ENCODE measurements at places on chromosomes 2 and 18. TPM values are rescaled to one million over a fixed set of nuclear protein-coding genes. Genes with fewer than 3 reads are reported as not detected.

The SCN2A gene
- 0.20 TPM for total RNA-seq

The CELF4 gene
- not detected for total RNA-seq

The AKAIN1 gene
- total RNA-seq: not detected

DNA sequence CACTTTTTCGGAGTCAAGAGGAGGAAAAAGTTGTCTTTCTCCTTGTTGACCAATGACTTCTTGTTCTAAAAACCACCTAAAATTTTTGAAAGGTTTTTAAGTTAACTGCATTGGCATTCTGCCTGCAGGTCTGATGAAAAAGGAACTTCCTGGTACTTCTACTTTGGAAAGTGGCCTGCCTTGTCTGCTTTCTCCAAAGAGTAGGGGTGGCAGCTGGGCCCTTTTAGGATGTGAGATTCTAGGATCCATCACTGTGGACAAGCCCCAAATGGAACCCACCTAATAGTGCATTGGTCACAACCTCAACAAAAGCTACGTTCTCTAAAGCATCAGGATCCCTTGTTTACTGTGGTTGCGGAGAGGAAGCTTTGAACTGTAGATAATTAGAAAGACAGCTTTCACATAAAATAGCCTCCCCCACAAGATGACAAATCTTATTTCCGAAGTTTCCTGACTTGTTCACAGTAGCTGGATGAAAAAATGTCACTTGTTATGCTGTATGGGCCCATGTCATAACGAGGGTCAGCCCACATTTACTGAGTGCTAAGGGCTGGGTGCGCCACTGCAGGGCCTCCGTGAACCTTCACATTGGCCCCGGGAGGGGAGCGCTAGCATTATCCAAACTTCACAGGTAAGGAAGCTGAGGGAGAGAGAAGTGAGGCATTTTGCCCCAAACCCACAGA, 17.4 kb downstream of the ASPRV1 start:
- no peak for DNase-seq
- H3K27me3 ChIP-seq: no peaks in the 10 kb centered on the region
- H3K4me3 ChIP-seq: no peak overlapping the region
- peaks cover 9% of the 10 kb centered on the region for H3K36me3 ChIP-seq
- H3K4me1 ChIP-seq: no peaks in the 10 kb centered on the region

The ZNF521 gene
- total RNA-seq: 53.1 TPM

DNA sequence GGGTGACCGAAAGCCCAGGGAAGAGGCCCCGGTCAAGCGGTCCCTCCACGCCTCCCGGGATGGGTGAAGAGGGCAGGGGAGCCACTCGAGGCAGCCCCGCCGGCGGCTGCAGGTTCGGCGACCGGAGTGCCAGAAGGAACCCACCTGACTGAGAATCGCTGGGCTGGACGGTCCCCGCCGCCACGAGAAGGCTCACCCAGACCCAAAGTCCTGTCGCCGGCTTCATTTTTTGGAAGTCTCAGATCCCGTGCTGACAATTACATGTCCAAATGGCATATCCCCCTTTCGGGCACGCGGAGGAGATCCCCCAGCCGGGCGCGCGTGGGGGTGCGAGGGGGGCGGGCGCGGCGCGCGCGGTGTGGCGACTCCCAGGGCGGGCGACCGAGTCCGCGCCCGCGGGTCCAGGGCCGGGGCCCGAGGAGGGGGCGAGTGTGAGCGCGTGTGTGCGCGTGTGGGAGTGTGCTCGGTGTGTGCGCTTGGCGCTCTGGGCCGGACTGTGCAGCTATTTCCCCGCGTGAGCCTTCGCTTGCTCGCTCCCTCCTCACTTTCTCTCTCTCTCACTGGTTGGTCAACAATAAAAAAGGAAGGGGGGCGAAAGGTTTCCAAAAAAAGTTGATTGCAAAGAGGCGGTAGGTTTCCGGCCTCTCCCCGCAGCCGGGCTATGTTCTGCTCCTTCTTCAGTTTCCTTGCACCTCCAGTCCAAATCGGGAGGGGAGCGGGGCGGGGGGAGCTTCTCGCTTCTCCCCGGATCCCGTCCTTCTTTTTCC, at the start of gene ERBB4:
Gene ERBB4 (minus strand): TSS at position 498 of the 767 bp plus-strand sequence. CDS start 272 bp downstream, at position 226.
- H3K27me3 ChIP-seq: no peaks in the 10 kb centered on the region
- H3K27ac ChIP-seq: peak within 1 kb of the TSS; percentile 2
- DNase-seq: peak; percentile 62
- peaks cover 8% of the 10 kb centered on the region for H3K4me1 ChIP-seq
- H3K36me3 ChIP-seq: no peaks in the 10 kb centered on the region

- DNase-seq: no peak
- no peaks in the 10 kb centered on the region for H3K27me3 ChIP-seq
- H3K4me3 ChIP-seq: no peak overlapping the region
- H3K36me3 ChIP-seq: no peaks in the 10 kb centered on the region
- H3K27ac ChIP-seq: no peak overlapping the region
- no peaks in the 10 kb centered on the region for H3K4me1 ChIP-seq
Measured at GRCh38 chr2:175823002-175823706, 178.9 kb downstream of the LNPK start.

GRCh38 chr18:34718610-34719009, 8.5 kb downstream of the DTNA start:
- H3K4me1 ChIP-seq: no peaks in the 10 kb centered on the region
- no peak overlapping the region for H3K4me3 ChIP-seq
- H3K27ac ChIP-seq: no peak overlapping the region
- no peaks in the 10 kb centered on the region for H3K36me3 ChIP-seq

DNA sequence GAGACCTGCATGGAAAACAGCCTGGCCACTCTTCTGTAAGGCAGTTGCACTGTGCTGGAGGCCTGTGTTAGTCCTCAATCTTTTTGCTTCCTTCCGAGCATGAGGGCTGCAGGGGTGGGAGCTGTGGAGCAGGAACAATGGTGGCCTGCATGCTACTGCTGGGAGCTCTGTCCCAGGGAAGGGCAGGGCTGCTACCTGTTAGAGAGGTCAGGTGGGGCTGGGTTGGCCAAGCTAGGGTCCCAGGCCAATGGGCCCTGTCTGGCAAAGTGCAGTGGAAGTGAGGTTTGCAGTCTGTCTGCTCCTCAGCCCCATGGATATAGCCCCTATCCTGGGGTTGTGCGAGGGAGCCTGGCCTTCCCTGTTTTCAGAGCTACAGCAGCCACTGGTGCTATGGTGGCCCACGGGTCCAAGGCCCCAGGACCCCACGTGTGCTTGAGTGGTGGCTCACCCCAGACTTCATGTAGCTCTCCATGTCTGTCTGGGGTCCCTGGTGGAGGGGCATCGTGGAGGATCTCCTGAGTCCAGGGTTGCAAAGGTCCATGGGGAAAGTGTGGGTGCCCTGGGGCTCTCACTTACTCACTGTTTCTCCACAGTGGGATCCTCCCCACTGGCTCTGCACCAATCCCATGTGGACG, 1212.6 kb upstream of the NXPH2 start:
- H3K27ac ChIP-seq: no peak overlapping the region
- no peak for DNase-seq
- H3K4me3 ChIP-seq: no peak overlapping the region

The C2orf78 gene
- not detected for total RNA-seq

DNA sequence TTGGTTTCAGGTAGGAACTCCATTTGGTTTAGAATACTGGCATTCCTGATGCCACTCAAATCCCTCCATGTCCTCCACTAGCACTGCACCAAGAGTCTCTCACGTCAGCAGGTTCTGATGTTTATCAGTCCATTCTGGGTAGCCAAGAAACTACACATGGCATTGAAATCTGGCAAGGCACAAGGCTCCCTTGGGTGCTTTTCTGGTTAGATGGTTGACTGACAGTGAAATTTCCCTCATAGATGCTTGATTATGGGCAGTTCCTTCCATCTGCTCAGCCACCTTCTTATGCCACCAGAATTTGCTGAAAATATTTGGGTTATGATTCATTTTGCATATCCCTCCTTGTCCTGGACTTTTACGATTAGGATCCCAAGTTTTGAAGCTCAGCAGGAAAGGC, 32.6 kb downstream of the EDAR start:
- no peak overlapping the region for H3K27ac ChIP-seq
- H3K4me1 ChIP-seq: no peaks in the 10 kb centered on the region
- no peaks in the 10 kb centered on the region for H3K27me3 ChIP-seq
- DNase-seq: no peak
- no peaks in the 10 kb centered on the region for H3K36me3 ChIP-seq

- no peaks in the 10 kb centered on the region for H3K27me3 ChIP-seq
- no peaks in the 10 kb centered on the region for H3K36me3 ChIP-seq
- no peak for DNase-seq
- H3K4me3 ChIP-seq: no peak overlapping the region
- H3K27ac ChIP-seq: peak overlapping the region; percentile 48
Measured at GRCh38 chr2:189348369-189348768, 92.9 kb upstream of the WDR75 start.

The WBP1 gene
- total RNA-seq: 119 TPM

DNA sequence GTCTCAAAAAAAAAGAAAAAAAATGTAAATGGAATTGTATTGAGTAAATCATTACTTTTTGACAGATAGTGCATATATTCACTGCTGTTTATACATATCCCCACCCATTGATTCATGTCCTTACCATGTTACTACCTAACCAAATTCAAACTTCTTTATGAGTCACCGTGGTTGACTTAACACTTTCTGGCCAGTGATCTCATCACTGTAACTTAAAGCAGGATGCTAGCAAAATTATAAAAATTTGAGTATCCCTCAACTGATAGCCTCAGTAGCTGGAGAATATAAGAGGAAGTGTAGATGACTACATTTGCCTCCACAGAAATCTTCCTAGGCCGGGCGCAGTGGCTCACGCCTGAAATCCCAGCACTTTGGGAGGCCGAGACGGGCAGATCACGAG, 13.4 kb downstream of the CNOT9 start:
- peaks cover 30% of the 10 kb centered on the region for H3K4me1 ChIP-seq
- DNase-seq: no peak
- H3K27ac ChIP-seq: no peak overlapping the region
- H3K36me3 ChIP-seq: peaks cover 14% of the 10 kb centered on the region
- H3K4me3 ChIP-seq: no peak overlapping the region

DNA sequence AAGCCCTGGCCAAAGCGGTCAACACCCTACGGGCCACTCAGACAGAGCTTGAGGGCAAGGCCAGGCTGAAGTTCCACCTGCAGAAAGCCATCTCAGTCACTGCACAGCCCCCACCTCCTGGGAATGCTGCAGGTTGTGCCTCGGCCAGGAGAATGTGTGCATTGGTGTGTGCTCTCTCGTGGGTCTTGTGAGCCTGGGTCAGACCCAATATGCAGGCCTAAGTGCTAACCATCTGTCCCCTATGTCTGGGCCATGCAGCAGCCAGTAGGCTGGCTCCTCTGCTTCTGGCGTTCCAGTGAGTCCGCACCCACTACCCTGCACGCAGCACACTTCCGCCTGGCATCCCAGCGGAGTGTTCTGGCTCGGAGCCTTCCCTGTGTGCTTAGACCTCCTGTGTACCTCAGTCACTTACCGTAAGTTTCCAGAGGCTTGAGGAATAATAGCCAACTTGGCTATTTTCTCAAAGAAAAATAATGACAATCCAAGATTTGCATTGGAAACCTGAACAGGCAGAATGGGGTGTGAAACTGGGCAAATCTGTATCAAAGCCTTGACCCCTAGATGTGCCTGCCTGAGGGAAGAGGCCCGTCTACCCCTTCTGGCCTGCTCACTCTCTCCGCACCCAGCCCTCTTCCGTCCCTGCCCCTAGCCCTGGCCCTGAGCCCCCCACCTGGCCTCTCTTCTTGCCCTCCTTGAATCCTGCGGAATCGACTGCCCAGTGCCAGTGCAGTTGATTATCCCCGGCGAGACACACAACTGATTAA, 7.2 kb downstream of the SIX3 start:
- peaks cover 12% of the 10 kb centered on the region for H3K4me1 ChIP-seq
- H3K27ac ChIP-seq: no peak overlapping the region
- peaks cover 11% of the 10 kb centered on the region for H3K27me3 ChIP-seq
- no peaks in the 10 kb centered on the region for H3K36me3 ChIP-seq
- H3K4me3 ChIP-seq: no peak overlapping the region

DNA sequence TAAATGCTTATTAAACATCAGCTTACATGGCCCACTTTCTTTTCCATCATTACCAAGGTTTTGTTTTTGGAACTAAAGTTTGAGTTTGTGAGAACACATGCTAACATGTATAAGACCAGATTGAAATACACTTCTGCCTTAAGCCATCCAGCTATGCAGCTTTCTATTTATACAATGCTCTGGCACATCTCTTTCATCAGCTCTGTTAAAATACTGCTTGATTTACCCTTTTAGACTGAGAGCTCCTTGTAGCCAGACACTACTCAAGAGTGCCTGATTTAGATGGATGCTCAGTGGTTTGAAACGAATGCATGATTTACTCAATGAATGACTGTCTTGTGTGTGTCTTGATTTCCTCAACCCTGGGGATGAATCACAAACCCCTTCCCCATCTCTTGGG, 392.5 kb downstream of the THSD7B start:
- no peak for DNase-seq
- no peaks in the 10 kb centered on the region for H3K4me1 ChIP-seq
- no peak overlapping the region for H3K4me3 ChIP-seq
- H3K27ac ChIP-seq: no peak overlapping the region

The GATA6 gene
- total RNA-seq: 8.5 TPM

DNA sequence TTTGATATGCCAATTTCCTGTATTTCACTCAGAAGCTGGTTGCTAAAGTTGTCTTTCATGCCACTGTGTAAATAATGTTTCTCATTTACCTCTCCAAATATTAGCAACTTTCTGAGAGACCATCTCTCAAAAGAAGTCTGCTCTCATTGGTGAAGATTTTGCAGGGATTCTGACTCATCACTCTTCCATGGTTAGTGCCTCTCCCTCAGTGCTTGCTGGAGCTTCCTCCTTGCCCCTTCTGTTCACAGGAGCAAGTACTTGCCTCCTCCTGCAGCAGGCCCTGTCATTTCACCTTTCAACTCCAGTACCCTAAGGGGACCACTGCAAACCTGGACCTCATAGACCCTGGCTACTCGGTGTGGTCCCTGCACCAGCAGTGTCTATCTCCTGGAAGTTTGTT, 168.8 kb downstream of the ZNF385B start:
- no peak overlapping the region for H3K4me3 ChIP-seq
- H3K27ac ChIP-seq: no peak overlapping the region
- no peak for DNase-seq

DNA sequence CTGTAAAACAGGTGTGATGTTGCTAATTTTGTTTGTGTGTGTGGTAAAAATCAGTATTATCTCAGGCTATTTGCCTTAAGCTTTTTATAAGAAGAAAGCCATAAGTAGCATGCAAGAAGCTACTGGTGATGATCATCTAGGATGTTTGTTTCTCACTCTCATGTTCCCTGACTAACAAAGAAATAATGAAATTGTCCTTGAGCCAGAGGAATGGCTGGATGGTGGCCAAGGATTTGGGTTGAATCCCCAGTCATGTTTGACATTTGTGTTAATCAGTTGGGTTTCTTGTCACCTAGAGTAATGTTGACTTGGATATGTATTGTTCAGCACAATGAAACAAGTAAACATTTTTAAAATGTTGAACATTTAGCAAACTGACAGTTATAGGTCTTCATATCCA, 496.8 kb upstream of the ZEB2 start:
- no peaks in the 10 kb centered on the region for H3K27me3 ChIP-seq
- no peak for DNase-seq
- no peaks in the 10 kb centered on the region for H3K4me1 ChIP-seq
- H3K36me3 ChIP-seq: no peaks in the 10 kb centered on the region

- no peak overlapping the region for H3K27ac ChIP-seq
- H3K27me3 ChIP-seq: no peaks in the 10 kb centered on the region
- H3K4me3 ChIP-seq: no peak overlapping the region
- no peak for DNase-seq
Measured at GRCh38 chr2:20758997-20759396, 63.9 kb downstream of the LDAH start.

The FMNL2 gene
- 37.7 TPM for total RNA-seq

The FLACC1 gene
- total RNA-seq: 2.3 TPM

All from thyroid gland (tissue), 4 donors.